ENCODE measurements at places on chromosomes 4 and X. TPM values are rescaled to one million over a fixed set of nuclear protein-coding genes. Genes with fewer than 3 reads are reported as not detected.

HOPX gene
- total RNA-seq = 1.3 TPM

NXT2 gene
- 11.7 TPM for total RNA-seq

- DNase-seq = peak; percentile 97
These were observed at the start of gene SLAIN2 for GRCh38 chr4:48340965-48341775. TSS of gene SLAIN2 (plus strand) at chr4:48341529. CDS start at chr4:48341740, 211 bp downstream.

DAPP1 gene
- total RNA-seq = not detected

GRCh38 chrX:446245-446644, 59.5 kb upstream of the PPP2R3B start:
- no peak for DNase-seq

GRCh38 chr4:189022440-189023035, 883.3 kb downstream of the TRIML1 start:
- DNase-seq = peak; percentile 76

DNA sequence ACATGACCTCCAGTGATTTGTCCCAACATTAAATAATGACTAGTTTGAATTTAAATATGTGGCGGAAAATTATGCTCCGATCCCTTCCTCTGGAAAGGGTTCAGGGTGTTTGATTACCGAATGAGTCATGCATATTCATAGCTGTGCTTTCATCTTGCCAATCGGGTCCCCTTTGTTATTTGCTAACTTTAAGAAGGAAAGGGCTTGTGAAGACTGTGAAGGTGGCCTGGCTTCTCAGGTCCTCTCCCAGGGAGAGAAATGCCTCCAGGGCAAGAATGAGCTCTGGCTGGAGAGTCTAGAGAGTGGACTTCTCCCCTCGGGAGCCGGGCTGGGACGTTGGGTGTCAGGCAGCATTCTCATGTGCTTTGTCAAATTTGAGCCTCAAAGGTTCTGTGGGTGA, 155.5 kb upstream of the PSAPL1 start:
- no peak for DNase-seq

DNA sequence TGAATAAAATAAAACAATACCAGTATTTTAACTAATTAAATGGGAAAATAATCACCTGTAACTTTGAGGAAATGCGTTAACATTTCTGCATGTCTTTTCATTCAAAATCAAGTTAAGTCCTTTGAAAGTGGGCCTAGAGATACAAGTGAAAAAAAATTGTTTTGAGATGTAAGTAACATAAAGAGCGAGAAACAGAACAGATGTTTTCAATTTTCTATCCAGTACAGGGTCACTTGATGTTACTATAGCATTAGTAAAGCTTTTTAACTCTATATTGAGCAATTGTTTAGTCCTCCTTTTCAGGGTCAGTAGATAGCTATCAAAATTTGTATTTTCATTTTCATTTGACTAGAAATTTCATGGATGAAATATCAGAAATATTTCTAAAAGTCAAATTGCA, 761.4 kb downstream of the CCSER1 start:
- DNase-seq = no peak

DNA sequence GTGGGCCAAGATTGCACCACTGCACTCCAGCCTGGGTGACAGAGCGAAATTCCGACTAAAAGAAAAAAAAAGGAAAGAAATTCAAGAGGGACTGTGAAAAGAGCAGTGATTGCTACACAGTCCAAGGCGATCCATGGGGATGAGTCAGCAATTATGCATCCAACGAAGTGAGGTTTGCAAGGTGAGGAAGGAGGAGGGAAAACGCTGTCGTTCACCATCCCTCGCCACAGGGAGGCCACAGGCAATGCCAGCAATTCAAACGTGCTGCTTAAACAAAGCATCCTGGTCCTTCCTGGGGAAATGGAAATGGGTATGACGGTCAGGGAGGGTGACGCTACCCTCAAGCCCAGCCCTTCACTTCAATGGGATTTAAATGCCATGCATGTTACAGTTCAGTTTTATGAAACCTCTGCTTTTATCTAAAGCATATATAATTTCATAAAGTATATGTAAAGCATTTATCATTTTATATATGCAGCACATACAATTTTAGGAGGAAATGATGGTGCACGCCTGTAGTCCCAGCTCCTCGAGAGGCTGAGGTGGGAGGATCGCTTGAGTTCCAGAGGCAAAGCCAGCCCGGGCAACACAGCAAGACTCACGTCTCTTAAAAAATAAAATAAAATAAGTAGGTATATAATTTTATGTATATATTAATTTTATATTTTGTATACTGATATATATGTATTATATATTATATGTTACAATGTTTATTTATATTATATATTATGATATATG, 108.7 kb downstream of the DHRSX start:
- DNase-seq = peak; percentile 82

DNA sequence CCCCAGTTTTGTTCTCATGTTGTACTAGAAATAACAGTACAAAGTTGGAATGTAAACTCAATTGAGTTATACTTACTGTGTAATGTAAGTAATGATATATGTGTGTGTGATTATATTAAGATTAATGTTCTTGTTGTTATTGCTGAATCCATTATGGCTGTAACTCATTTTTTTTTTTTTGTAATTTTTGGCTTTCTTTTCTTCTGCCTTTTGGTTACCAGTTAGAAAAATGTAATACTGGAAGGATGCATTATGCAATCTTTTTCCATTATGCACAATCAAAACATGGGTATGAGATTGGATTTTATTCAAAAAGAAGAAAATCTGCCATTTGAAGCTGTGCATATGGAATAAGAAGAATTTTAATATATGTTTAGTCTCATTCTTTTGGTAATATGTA, 34.0 kb downstream of the BANK1 start:
- DNase-seq = no peak

GRCh38 chrX:20205927-20206708, 60.6 kb downstream of the RPS6KA3 start:
- DNase-seq = no peak

GRCh38 chr4:61246034-61246433, 45.9 kb downstream of the ADGRL3 start:
- DNase-seq = no peak

GRCh38 chrX:10474913-10475568, 145.3 kb downstream of the MID1 start:
- no peak for DNase-seq

GRCh38 chr4:3215256-3215655, 33.7 kb upstream of the MSANTD1 start:
- DNase-seq = no peak

DNA sequence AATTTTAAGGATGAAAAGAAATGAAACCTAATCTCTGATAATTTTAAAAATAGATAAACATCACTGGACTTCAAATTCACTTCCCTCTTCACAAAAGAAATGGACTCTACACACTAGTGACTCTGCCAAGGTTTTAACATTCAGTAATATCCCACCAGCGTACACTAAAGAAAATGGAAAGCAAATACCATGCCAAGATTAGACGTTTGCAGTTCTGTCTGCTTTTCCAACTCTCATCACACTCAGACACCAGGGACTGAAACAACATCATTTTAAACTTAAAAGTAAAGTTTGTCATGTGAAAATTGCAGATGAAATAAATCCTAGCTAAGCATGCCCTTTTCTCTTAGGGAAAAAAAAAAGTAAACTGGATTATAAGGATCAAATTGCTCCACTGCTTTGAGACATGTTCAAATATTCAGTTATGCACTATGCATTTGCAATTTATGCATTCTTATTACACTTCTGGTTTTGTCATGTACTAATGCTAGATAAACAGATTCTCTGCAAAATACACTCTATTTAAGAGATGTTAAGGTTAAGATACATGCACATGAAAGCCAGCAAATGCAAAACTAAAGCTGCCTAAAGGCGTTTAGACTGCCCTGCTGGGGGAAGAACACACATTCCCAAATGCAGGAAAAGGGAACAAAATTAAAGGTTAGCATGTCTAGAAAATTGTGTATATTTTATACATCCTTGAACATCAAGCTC, 534.4 kb upstream of the EPHA5 start:
- DNase-seq = no peak

GRCh38 chrX:118633530-118633929, 93.9 kb upstream of the IL13RA1 start:
- DNase-seq = no peak

CLGN gene
- 0.36 TPM for total RNA-seq

DNA sequence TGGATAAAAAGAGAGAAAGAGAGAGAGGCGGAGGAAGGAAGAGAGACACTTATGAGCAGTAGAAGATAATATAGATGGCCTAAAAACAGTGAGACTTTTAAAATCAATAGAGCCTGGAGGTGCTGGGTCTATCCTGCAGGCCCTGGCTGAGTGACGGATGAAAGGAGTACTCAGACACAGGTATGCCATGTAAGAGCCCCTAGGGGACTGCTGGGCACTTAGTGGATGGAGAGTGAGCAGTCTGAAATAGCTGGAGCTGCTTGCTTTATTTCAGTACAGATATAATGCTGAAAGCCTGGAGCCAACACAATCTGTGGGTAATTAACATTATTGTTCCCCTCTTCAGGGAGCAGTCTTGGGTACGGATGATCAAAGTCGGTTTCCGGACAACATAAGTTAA, 578.6 kb downstream of the SPOCK3 start:
- DNase-seq = no peak

GRCh38 chr4:38867478-38868058, at the start of gene FAM114A1:
TSS of gene FAM114A1 (plus strand) at chr4:38867806. CDS start at chr4:38878079, 10,273 bp downstream.
- peak; percentile 80 for DNase-seq

DNA sequence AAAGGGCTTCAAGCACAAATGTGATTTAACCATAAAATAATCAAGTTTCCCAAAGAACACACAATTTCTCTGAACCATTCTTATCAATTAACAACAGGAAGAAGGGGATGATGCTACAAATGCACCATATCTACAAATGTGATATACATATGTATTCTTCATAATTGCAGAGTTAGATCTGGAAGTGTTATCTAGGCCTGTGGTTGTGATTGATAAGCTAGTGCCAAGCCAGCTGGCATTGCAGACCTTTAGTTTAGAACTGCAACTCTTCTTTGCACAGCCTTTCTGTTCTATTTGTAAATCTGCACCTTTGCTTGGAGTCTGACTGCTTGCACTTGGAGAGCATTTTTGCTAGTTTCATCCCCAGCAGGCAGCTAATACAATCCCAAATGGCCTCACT, 145.5 kb upstream of the NPY2R start:
- no peak for DNase-seq

DNA sequence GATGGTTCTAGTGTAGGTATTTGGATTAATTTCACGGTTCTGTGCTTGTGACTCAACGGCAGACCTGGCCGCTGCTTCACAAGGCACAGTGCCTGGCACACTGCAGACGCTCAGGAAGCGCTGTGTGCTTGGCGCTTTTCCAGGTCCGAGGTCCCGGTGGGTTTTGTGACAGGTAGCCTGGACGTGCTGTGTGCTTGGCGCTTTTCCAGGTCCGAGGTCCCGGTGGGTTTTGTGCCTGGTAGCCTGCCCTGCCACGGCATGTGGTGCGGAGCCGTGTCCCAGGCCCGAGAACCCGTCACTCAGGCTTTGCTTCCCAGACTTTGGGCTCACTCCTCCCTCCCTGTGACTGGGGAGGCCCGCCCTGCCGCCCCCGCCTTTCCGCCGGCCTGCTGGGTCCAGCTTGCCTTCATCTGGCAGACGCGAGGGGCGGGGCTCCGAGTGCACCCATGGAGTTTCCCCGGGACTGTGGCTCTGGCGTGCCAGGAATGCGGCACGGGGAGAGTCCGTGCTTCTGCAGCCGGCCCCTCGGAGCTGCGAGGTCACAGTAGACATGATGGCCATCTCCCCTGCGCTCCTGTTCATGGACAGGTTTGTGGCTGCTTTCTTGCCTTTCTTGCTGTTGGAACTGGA, 44.2 kb downstream of the TBC1D14 start:
- peak; percentile 62 for DNase-seq

GRCh38 chrX:106707771-106708454, 18.6 kb upstream of the RNF128 start:
- DNase-seq = peak; percentile 94

- DNase-seq = no peak
These were observed 148.3 kb upstream of the PACRGL start for GRCh38 chr4:20552004-20552403.

DNA sequence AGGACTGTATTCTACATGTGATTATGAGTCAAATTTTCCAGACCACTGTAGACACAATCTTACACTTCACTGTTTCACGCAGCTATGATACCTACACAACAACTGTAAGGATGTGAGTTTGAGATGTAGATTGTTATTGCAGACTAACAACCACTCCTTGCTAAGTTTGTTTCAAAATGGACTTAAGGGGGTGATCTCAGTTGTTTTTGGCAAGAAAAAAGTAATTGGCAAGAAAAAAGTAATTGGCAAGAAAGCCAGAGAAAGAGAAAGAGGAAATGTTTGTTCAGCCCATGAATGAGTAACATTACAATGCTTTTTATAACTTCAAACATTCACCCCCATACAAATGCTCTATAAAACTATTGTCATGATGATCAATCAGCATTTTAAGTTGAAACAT, 466.4 kb downstream of the DMD start:
- no peak for DNase-seq

PTTG2 gene
- total RNA-seq = not detected

PCDH11X gene
- not detected for total RNA-seq

DNA sequence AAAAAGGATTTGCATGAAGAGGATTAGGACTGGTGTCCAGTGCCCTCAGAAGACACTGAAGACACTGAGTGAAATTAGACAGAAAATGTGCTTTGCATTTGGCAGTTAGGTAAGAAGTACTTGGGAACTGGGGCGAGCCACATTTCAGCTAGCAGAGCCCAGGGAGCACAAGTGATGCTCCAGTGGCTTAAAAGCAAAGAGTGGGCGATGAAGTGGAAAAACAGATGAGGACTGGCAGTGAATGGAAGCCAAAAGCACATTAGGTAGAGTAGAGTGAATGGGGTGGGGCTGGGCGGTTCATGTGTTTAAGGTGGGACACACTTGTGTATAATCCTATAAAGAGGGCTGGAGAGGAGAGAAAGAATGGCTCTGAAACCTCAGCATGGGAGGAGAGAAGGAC, 18.4 kb downstream of the DCLK2 start:
- no peak for DNase-seq

GRCh38 chr4:184513802-184514120, 39.4 kb upstream of the IRF2 start:
- DNase-seq = no peak

PTCHD1 gene
- total RNA-seq = not detected

AFM gene
- not detected for total RNA-seq

GRCh38 chrX:13022926-13023325, 21.5 kb downstream of the FAM9C start:
- no peak for DNase-seq

COL4A6 gene
- 0.28 TPM for total RNA-seq

DNA sequence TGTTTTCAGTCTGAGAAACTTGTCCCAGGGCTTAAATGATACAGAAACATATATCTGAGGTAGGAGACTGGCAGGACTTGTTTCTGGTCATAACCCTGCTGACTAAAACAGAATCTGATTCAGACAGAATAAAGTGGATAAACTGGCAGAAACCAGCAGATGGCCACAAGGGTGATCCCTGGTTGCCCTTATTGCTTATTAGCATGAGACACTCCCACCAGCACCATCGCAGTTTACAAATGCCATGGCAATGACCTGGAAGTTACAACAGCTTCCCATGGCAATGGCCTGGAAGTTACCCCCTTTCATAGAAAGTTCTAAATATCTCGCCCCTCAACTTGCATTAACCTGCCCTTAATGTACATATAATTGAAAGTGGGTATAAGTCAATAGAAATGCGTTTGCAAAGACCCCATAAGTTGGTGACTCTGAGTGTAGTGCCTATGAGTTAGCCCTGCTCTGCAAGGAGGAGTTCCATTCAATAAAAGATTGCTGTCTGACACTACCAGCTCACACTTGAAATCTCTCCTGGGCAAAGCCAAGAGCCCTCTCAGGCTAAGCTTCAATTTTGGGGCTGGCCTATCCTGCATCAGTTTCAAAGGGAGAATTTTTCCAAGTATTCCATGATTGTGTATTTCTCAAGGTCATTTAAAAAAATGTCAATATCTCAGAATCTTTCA, 52.9 kb upstream of the PAGE5 start:
- DNase-seq = no peak
